Transverse colon (tissue), 4 donors: ENCODE measurements at places on chromosomes 12 and 14.

- no peaks in the 10 kb centered on the region for H3K27me3 ChIP-seq
- no peak overlapping the region for H3K27ac ChIP-seq
- no peaks in the 10 kb centered on the region for H3K4me1 ChIP-seq
These were observed 42.3 kb upstream of the MMP17 start for GRCh38 chr12:131785763-131786330.

- H3K27me3 ChIP-seq: peaks cover 22% of the 10 kb centered on the region
- no peak overlapping the region for H3K27ac ChIP-seq
- no peak overlapping the region for H3K4me3 ChIP-seq
- no peak for DNase-seq
- no peaks in the 10 kb centered on the region for H3K36me3 ChIP-seq
- H3K4me1 ChIP-seq: no peaks in the 10 kb centered on the region
These were observed 124.8 kb downstream of the GLT1D1 start for GRCh38 chr12:128978067-128978466.

DNA sequence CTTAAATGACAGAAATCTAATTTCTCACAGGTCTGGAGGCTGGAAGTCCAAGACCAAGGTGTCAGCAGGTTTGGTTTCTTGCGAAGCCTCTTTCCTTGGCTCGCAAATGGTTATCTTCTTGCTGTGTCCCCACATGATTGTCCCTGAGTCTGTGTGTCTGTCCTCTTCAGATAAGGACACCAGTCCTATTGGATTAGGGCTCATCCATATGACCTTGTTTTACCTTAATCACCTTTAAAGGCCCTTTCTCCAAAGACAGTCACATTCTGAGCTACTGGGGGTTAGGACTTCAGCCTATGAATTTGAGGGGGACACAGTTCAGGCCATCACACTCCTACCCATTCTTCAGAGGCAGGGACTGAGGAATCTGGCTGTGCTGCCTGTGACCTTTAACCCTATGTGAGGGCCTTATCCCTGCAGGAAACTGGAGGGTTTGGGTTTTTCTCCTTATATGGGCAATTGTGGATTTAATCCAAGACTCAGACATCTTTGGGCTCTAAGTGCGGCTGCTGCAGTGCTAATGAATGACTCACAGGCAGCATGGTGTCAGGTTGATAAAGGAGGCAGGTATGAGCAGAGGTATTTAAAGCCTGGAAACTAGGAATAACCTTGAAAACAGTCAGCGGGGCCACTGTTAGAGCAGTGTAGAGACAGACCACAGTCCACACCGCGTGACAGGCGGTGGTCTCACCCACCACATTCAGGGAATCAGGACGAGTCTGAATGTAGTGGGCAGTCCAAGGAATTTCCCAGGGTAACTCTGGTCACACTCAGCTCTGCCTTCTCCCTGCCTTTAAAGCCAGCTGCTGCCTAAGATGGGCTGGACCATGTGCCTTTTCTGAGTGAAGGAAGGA lies 10.2 kb downstream of the TPCN1 start:
- no peaks in the 10 kb centered on the region for H3K27me3 ChIP-seq
- H3K4me1 ChIP-seq: peaks cover 14% of the 10 kb centered on the region
- H3K27ac ChIP-seq: no peak overlapping the region
- no peak overlapping the region for H3K4me3 ChIP-seq
- peaks cover 23% of the 10 kb centered on the region for H3K36me3 ChIP-seq

GRCh38 chr12:26403601-26404000 lies 208.2 kb downstream of the SSPN start:
- H3K27me3 ChIP-seq: no peaks in the 10 kb centered on the region
- H3K27ac ChIP-seq: no peak overlapping the region
- no peak for DNase-seq
- no peak overlapping the region for H3K4me3 ChIP-seq
- H3K4me1 ChIP-seq: no peaks in the 10 kb centered on the region
- no peaks in the 10 kb centered on the region for H3K36me3 ChIP-seq

DNA sequence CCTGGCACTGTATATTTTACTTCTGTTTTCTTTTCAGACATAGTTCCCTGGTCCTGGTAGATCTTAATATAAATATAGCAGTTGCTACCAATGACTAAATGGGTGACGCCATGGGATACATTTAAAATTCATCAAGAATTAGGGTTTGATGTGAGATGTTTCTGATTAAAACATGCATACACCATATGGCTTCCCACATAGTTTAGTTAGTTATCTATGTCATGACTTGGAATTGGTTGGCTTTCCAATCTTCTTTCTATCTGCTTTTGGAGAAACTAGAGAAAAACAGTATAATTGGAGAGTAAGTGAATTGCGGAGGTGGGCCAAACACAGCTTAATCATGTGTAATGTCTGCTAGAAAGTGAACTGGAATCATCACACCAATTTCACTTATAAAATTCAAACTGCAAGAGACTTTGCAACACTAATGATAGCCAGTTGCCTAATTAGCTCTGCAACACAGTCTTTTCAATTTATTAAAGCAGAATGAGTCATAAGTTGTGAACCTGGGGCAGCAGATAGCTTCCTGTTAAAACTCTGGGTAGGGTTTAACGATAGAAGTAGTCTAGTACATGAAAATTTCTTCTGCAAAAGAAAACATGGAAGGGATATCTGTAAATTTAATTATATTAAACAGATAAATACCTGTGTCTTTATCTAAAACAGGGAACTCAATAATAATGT lies 295.2 kb downstream of the SLC16A7 start:
- H3K4me1 ChIP-seq: no peaks in the 10 kb centered on the region
- no peak overlapping the region for H3K27ac ChIP-seq
- no peaks in the 10 kb centered on the region for H3K36me3 ChIP-seq

- peak; percentile 76 for DNase-seq
- H3K4me3 ChIP-seq: peak overlapping the region; percentile 73
- H3K27me3 ChIP-seq: no peaks in the 10 kb centered on the region
- H3K4me1 ChIP-seq: peaks cover 41% of the 10 kb centered on the region
- no peaks in the 10 kb centered on the region for H3K36me3 ChIP-seq
These were observed 201.9 kb upstream of the FOXN3 start for GRCh38 chr14:89618811-89619551.

GRCh38 chr14:52873065-52873464 lies 77.8 kb downstream of the FERMT2 start:
- H3K27ac ChIP-seq: no peak overlapping the region
- no peaks in the 10 kb centered on the region for H3K27me3 ChIP-seq
- H3K4me1 ChIP-seq: no peaks in the 10 kb centered on the region
- H3K36me3 ChIP-seq: no peaks in the 10 kb centered on the region
- no peak overlapping the region for H3K4me3 ChIP-seq

GRCh38 chr12:102435827-102436436 lies 44.4 kb downstream of the IGF1 start:
- H3K27me3 ChIP-seq: no peaks in the 10 kb centered on the region
- no peak overlapping the region for H3K4me3 ChIP-seq
- H3K36me3 ChIP-seq: no peaks in the 10 kb centered on the region
- no peaks in the 10 kb centered on the region for H3K4me1 ChIP-seq
- no peak for DNase-seq
- no peak overlapping the region for H3K27ac ChIP-seq

DNA sequence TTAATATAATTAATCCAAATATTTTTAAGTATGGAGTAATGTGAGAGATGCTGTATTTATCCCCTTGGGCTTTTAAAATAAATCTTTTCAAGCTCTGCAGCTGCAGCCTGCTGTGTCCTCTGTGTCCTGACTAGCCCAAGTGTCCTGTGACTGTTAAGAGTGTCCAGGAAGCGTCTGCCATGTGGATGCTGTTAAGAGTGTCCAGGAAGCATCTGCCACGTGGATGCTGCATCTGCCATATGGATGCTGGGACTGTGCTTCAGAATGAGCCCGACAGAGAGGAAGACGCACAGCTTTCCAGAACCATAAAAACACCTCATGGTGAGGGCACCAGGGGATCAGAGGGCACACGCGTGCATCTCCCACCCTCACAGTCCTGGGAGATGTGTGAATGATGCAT lies 307.2 kb downstream of the ADGRD1 start:
- H3K36me3 ChIP-seq: no peaks in the 10 kb centered on the region
- H3K4me3 ChIP-seq: no peak overlapping the region
- no peaks in the 10 kb centered on the region for H3K27me3 ChIP-seq
- no peak for DNase-seq
- no peak overlapping the region for H3K27ac ChIP-seq
- no peaks in the 10 kb centered on the region for H3K4me1 ChIP-seq

- peak overlapping the region; percentile 96 for H3K27ac ChIP-seq
- H3K4me1 ChIP-seq: peaks cover 45% of the 10 kb centered on the region
- peak overlapping the region; percentile 81 for H3K4me3 ChIP-seq
- DNase-seq: peak; percentile 25
- no peaks in the 10 kb centered on the region for H3K36me3 ChIP-seq
These were observed 774 bp upstream of the MANSC4 start for GRCh38 chr12:27780612-27781408.

DNA sequence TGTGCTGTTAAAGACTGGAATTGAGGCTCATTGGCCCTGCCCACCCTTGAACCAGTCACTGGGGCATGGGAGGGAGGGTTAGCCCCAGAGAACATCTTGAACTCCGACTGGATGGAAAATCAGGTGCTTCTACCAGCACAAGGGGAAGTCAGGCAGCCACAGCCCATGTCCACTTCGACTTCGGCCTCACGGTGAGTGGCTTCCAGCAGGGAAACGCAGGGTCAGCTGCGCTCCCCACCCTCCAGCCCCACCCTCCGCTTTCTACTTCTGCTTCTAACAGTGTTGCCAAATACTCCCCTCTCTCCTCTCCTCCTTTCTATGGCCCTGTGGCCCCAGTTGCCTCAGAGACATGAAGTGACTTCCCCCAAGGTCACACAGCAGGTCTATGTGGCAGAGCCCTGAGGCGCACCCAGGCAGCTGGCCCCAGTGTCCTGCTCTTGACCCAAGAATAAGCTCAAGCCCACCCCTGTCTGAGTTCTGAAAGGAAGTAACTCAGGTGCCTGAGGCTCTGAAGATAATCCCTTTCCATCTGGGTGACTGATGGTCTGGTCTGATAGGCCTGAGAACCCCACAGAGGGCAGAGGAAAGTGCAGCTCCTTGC lies 11.9 kb upstream of the SH2B3 start:
- no peak overlapping the region for H3K27ac ChIP-seq
- peaks cover 12% of the 10 kb centered on the region for H3K4me1 ChIP-seq
- peak; percentile 38 for DNase-seq
- no peaks in the 10 kb centered on the region for H3K36me3 ChIP-seq

DNA sequence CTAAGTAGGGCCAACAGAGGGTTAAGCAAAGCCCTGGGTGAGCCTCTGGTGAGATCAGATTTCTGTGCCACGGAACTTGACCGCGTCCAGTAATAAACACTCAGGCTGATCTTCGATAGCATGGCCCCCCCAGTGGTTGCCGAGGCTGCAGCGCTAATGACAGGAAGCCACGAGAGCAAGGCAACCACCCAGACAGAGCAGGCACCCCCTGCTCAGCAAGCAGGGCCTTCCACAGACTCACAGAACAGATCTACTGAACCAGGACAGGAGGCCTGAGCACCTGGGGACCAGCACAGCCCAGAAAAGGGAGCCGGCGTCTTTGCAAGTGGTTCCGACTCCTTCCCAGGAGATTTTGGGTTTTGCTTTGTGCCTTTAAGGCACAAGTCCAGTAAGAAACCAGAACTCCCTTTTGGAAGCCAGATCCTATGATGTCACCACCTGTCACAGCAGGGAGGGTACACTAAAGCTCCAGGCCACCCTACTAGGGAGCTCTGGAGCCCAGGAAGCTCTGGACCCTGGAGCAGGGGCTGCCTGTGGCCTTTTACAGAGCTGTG lies 42.3 kb downstream of the BCL11B start:
- no peaks in the 10 kb centered on the region for H3K4me1 ChIP-seq
- H3K4me3 ChIP-seq: no peak overlapping the region
- DNase-seq: no peak
- H3K27ac ChIP-seq: no peak overlapping the region
- H3K36me3 ChIP-seq: no peaks in the 10 kb centered on the region
- peaks cover 10% of the 10 kb centered on the region for H3K27me3 ChIP-seq

DNA sequence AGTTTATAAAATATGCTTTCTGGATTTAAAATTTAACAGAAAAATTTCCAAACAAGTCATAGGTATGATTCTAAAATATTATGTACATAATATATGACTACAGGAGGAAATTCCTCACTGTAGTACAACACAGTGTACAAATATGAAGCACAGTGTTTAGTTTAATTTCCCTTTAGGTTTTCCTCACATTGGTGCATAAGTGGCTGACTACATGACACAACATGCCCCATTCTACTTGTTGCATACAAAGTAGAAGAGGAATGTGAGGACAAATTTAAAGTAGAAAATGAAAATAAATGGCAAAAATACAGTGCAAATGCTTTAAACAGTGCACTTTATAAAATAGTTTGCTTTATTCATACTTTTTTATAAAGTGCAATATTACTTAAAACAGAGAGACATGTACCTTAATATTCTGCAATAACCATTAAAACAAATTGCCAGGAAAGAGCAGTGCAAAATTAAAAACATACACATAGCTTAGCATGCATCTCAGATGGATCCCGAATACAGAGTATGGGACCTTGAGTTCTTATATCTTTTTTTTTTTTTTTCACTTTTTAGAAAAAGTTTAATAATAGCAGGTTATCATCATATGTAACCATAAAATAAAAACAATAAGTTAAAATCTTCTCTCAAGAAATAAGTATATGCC lies 54.8 kb upstream of the TTC7B start:
- no peak for DNase-seq
- no peak overlapping the region for H3K4me3 ChIP-seq
- H3K27me3 ChIP-seq: no peaks in the 10 kb centered on the region

- no peaks in the 10 kb centered on the region for H3K27me3 ChIP-seq
- peak; percentile 89 for DNase-seq
- no peaks in the 10 kb centered on the region for H3K36me3 ChIP-seq
- H3K4me3 ChIP-seq: peak overlapping the region; percentile 86
These were observed 466 bp downstream of the KICS2 start for GRCh38 chr12:64221651-64222008.

- no peak overlapping the region for H3K27ac ChIP-seq
- no peak overlapping the region for H3K4me3 ChIP-seq
- no peak for DNase-seq
- no peaks in the 10 kb centered on the region for H3K36me3 ChIP-seq
- peaks cover 4% of the 10 kb centered on the region for H3K4me1 ChIP-seq
- H3K27me3 ChIP-seq: no peaks in the 10 kb centered on the region
These were observed 12.3 kb upstream of the DYNLL1 start for GRCh38 chr12:120483621-120484020.

GRCh38 chr12:11656550-11656949 lies 7.1 kb downstream of the ETV6 start:
- H3K27me3 ChIP-seq: no peaks in the 10 kb centered on the region
- H3K4me1 ChIP-seq: peaks cover 87% of the 10 kb centered on the region
- peak overlapping the region; percentile 34 for H3K27ac ChIP-seq
- H3K4me3 ChIP-seq: no peak overlapping the region
- no peak for DNase-seq

- no peak overlapping the region for H3K4me3 ChIP-seq
- no peaks in the 10 kb centered on the region for H3K27me3 ChIP-seq
- no peak overlapping the region for H3K27ac ChIP-seq
- H3K4me1 ChIP-seq: no peaks in the 10 kb centered on the region
- DNase-seq: no peak
These were observed 1389.3 kb downstream of the AACS start for GRCh38 chr12:126454581-126454980.

- H3K4me3 ChIP-seq: no peak overlapping the region
- H3K4me1 ChIP-seq: peaks cover 20% of the 10 kb centered on the region
- H3K36me3 ChIP-seq: no peaks in the 10 kb centered on the region
- no peak for DNase-seq
These were observed 1.9 kb downstream of the TTLL5 start for GRCh38 chr14:75662966-75663365.
